ENCODE measurements at places on chromosomes 13 and 19.

GRCh38 chr19:4649392-4650047 is 10.2 kb downstream of the TNFAIP8L1 start:
- no peak for DNase-seq

- DNase-seq = no peak
These were observed 4.6 kb upstream of the FAM32A start for GRCh38 chr19:16180611-16181010.

DNA sequence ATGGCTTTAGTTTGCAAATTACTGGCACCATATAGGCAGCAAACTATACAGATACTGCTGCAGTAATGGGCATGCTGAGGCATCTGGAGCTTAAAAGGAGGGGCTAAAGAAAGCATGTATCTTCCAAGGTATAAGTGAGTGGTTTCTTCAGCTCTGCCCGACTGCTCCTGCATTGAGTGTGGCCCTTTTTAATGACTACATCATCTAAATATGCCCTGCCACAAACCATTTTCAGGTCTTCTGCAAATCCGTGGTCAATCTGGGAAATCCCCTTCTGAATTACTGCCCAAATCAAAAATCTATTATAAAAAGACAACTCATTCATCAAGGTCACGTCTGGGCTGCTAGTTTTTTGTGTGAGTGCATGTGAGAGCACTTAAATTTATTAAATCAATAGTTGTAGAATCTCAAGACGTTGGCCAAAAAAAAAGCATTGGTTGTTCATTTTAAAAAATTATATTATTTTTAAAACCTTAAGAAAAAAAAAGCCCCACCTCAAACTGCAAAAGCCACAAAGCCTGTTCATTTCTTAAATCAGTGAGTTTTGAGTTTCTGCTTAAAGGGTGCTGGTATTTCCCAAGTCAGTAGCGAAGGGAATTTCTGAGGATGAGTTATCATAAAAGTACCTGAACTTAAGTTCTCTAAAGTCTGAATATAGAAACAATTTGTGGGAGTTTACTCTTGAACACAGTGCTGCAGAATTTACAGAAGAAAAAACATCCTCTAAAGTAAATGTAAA is 16.3 kb downstream of the LCP1 start:
- DNase-seq = no peak

DNA sequence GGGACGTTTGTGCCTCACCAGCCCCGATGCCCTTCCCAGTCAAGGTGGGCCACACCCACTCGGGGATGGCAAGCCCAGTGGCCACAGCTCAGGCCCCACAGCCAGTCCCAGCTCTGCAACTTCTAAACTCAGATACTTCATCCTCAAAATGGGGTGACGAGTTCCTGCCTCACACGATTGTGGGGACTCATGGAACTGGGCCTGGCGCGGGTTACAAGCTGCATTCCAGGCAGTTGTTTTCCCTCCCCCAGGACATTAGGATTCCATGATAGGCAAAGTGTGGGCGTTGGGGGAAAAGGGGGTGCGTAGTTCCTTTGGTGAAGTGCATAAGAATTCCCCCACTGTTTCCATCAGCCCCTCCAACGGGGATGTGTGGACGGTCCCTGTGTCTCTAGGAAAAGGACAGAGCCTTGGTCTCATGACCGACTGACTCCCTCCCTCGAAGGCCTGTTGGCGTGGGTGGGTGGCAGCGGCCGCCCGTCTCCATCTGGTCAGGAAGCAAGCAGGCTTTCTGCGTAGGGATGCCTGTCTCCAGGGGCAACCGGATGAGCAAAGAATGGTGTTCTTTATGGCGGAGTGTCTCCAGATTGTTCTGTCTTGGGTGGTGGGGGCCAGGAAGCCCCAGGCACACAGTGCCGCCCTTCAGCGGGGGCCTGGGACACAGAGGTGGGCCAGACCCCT is 21.1 kb upstream of the NPAS1 start:
- no peak for DNase-seq

DNA sequence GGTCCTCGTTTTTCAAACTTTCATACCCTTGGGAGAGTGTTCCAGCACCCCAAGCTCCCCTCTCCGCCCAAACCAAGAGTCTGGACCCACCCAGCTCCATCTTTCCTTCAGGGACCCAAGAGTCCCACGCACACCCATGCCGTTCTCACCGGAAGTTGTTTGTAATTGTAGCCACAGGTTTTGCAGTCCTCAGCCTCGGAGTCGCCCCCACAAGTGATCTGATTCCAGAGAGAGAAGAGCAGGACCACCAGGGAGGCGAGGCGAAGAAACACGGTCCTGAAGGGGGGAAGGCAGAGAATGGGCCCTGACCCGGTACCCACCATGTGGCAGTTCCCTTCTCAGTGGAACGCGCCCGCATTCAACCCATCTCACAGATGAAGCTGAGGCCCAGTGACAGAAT is 3.4 kb upstream of the LENG1 start:
- no peak for DNase-seq

GRCh38 chr13:76723551-76724232 is 162.5 kb downstream of the KCTD12 start:
- no peak for DNase-seq

GRCh38 chr13:96817336-96817941 is 176.8 kb downstream of the OXGR1 start:
- no peak for DNase-seq

DNA sequence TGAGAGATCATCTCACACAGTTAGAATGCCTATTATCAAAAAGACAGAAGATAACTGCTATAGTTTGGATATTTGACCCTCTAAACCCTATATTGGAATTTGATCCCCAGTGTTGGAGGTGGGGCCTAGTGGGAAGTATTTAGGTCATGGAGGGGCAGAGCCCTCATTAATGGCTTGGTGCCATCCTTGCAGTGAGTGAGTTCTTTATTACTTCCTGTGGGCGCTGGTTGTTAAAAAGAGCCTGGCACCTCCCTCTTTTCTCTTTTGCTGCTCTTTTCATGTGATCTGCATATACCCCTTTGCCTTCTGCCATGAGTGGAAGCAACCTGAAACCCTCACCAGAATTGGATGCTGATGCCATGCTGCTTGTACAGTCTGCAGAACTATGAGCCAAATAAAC is 66.8 kb downstream of the TDRD3 start:
- no peak for DNase-seq

DNA sequence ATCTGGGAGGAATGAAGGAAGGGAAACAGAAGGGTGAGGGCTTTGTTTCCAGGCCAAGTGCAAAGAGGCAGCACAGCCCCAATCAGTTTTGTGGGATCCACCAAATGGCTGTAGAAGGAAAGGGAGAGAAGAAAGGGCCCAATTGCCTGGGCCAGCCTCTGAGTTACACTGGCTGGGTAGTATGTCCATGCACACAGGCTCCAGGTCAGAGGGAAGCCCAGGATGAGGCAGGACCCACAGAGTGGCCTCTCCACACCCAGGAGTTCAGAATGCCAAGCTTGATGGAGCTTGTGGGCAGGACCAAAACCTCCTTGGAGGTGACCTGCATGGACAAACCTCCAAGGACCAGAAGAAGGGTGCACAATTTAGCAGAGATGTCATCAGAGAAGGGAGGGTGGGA is 178.2 kb upstream of the TSHZ3 start:
- DNase-seq = no peak

DNA sequence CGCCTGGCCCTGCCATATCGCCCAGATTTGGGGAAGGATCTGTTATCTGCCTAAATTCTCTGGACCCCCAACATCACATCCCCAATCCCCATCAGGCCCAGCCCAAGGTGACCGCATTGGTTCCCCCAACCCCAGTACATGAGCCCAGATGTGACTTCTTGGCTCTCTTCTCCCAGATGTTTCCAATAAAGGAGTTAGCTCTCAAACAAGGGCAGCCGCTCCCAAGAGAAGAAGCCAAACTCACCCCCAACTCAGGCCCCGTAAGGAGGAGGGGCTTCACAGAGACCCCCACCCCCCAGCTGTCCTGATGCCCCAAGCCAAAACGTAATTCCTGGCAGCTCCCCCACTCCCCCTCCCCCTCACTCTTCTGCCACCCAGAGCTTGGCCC is 6.9 kb downstream of the FBN3 start:
- no peak for DNase-seq

- no peak for DNase-seq
These were observed 35.7 kb downstream of the STK24 start for GRCh38 chr13:98541191-98541590.

DNA sequence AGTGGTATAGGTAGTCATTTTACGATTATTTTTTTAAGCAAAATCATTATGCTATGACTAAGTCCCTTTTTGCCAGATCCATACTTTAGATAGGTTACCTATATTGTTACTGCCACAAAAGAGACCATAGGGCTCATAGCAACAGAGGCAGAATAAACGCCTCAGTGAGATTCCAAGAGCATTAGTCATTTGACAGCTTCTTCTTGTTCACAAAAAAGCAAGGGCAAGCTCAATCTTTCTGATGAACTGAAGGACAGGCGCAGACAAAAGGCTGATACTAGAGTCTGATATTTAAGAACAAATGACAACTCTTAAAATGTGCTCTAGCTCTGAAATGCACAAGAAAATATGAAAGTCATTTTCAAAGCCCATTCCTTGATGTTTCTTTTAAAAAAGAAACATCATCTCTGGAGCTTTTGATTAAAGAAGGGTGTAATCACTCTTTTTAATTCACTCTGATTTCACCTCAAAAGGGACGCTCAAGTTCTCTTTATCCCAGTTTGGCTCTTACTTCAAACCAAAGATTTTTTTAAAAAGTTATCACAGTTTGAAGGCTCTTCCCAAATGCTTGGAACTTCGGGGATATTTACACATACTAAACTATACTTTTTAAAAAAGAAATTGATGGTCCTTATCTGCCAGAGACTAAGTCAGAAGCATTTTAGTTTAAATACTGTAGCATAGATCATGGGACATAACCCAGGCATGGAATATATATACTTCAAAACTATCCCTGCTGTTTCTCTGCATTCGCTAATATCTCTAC is 187.2 kb downstream of the EFNB2 start:
- DNase-seq = no peak

GRCh38 chr19:5101871-5102270 is 133.0 kb downstream of the KDM4B start:
- DNase-seq = no peak

DNA sequence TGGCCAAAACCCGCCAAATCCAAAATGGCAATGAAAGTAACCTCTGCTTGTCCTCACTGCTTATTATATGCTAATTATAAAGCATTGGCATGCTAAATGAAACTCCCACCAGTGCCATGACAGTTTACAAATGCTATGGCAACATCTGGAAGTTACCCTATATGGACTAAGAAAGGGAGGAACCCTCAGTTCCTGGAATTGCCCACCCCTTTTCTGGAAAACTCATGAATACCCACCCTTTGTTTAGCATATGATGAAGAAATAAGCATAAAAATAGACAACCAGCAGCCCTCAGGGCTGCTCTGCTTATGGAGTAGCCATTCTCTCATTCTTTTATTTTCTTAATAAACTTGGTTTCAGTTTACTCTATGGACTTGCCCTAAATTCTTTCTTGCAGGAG is 269.8 kb downstream of the OLFM4 start:
- DNase-seq = no peak

DNA sequence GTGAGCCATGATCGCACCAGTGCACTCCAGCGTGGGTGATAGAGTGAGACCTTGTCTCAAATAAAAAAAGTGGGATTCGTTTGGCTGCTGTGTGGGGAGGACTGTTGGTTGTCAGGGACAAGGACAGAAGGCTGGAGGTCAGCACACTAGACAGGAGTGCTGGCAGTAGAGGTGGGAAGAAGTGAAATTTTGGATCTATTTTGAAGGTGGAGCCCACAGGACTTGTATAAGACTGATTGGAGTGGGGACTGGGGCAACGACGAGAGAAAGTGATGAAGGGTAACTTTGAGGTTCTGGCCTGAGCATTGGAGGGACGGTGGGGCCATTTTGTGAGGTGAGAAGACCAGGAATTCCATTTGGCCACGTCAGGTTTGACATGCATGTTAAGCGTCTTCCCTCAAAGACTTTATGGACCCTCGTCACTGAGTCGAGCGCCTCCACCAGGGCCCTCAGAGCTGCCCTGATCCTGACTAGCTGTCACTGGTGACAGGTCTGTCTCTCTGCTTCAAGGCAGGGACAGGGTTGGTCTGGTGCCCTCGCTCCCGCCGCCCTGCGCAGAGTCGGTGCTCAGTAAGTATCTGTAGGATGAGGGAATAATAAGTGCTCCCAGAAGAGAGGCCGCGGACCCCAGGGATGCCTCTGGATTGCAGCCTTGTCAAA is 673 bp downstream of the CTU1 start:
- no peak for DNase-seq

DNA sequence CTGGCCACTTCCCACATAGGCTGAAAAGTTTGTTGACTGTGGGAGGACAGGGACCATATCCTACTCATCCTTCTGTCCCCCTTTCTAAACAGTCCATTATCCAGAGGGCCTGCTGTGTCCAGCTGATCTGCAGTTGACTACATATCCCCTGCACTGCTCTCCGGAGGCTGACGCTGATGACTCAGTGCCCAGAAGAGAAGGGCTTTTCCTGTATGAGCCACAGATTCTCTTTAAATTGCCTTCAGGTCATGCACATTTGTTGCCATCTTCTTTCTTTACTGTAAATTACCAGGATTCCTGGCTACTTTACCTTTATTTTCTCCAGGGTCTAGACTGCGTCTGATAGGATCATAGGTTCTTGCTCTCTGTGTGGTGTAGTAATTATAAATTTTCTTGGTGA is 125.2 kb downstream of the LACC1 start:
- no peak for DNase-seq

GRCh38 chr13:79937771-79938216 is 403.1 kb downstream of the SPRY2 start:
- peak; percentile 34 for DNase-seq

- no peak for DNase-seq
These were observed 457.6 kb downstream of the KLF12 start for GRCh38 chr13:73676550-73677047.

GRCh38 chr13:48579165-48579918 is 46.5 kb upstream of the RCBTB2 start:
- no peak for DNase-seq

DNA sequence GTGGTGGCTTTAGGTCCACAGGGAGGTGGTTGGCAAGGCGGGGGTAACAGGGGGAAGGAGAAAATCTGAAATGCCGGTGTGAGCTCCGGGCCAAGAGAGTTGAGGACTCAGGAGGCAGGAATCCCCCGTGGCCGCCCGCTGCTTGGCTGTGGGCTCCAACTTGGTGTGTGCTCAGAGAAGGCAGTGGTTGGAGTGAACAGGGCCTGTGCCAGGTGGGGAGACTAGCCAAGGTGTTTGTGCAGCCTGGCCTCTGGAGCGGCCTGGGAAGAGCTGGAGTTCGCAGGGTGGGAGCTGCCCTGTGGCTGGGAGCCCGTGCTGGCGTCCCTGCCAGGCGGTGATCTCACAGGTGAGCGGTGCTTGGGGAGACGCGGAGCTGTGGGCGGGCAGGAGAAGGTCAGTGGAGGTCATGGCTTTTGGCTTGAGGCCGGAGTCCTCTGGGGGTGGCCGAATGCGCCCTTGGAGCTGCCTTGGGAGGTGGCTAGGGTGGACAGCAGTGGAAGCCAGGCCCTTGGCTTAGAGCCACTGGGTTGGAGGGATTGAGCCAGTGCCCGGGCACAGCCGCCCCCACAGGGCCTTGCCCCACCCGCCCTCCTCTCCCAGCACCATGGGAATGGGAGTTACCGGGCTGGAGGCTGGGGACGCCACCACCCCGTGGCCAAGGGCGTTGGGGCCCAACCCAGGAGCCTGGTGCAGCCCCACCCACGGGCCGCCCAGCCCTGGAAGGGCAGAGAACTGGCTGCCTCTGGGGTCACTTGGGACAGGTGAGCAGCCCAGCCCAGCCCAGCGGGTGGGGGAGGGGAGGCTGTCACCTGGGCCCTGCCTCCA is 7.1 kb upstream of the CIRBP start:
- DNase-seq = no peak

GRCh38 chr13:101258071-101258470 is 158.2 kb downstream of the NALCN start:
- DNase-seq = no peak
